ENCODE measurements at places on chromosomes 4 and X. TPM values are rescaled to one million over a fixed set of nuclear protein-coding genes. Genes with fewer than 3 reads are reported as not detected.

GRCh38 chr4:113781439-113782040 is 20.0 kb upstream of the CAMK2D start:
- DNase-seq = no peak

DNA sequence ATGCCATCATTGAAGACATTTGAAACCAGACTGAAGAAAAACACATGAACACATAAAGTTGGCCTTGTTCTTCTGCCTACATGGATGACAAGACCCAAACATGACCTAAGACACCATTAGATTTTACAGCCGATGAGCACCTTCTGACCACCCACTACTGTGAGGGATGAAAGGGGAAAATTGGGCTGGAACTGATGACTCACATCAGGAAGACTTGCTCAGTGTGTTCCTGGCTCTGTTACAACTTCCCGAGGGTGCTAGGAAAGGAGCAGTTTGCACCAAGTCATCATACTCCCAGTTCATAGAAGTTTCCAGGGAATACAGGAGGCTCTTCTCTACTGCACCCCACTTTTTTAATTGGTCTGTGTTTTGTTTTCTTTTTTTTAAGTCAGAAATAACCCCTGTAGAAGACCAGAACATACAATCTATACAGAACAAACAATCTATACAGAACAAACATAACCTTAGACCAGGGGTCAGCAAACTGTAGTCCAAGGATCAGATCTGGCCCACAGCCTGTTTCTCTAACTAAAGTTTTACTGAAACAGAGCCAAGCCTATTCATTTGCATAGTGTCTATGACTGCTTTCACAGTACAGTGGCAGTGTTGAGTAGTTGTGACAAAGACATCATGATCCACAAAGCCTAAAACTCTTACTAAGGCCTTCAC is 25.3 kb downstream of the BTC start:
- peak; percentile 26 for DNase-seq

DNA sequence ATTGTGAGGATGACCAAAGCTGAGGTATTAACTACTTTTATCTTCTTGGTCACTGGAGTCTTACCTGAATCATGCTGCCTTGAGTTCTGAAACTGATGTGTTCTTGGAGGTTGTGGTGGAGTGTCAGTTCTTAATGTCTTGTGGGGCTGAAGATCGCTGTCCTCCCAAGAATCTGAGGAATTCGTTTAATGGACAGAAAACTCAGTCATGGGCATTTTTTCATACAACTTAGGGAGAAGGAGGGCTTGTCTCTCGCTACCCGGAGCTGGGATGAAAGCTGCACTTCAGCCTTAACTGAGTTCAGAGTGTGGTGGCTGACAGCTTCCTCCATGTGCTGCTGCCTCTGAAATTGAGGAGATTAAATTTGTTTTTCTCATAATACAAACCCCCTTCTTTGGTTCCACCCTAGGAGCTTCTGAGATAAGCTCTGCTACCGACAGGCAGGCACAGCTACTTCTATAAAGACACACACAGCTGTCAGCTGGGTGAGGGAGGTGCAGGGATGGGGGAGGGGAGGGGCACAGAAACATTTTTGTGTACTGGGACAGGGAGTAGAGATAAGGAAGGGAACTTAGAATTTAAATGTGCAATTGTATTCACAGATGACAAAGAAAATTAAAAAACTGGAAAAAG is 30.8 kb downstream of the RBBP7 start:
- DNase-seq = no peak

DNA sequence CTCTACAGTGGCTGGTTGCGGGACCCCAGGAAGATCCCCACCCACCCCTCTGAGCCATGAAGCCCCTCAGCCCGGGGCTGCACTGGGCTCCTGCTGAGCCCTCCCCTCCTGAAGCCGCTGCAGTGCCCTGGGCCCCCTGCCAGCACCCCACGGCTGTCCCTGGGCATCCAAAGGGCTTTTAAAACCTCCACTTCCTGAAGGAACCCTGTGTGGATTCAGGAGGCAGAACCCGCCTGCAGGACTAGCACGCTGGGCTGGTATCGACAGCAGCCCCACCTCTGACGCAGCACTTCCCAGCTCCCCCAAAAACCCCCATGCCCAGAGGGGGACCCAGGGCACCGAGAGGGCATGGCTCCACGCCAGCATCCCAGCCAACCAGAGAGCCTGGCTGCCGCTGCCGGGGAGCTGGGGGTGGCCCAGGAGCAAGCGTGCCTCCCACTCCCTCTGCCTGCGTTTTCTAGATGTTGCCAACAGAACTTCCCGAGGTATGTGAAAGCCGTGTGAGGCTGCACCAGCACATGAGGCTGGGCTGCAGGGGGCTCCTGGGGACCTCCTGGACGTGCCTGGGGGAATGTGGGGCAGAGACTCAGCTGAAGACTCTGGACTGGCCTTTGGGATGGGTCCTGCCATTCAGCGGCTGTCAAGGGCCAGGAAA is 6.3 kb downstream of the MXD4 start:
- DNase-seq = peak; percentile 70

- DNase-seq = no peak
Measured at GRCh38 chrX:150456466-150456865, 93.3 kb downstream of the MAMLD1 start.

The TCEAL7 gene
- 51.3 TPM for total RNA-seq
